Activated CD8-positive, alpha-beta memory T cell treated with anti-CD3 and anti-CD28 coated beads for 4 hours (primary cell): ENCODE measurements at places on chromosomes 16 and 17.
A peak's percentile ranks its signal among the peaks of the same experiment; 100 is the strongest.

DNA sequence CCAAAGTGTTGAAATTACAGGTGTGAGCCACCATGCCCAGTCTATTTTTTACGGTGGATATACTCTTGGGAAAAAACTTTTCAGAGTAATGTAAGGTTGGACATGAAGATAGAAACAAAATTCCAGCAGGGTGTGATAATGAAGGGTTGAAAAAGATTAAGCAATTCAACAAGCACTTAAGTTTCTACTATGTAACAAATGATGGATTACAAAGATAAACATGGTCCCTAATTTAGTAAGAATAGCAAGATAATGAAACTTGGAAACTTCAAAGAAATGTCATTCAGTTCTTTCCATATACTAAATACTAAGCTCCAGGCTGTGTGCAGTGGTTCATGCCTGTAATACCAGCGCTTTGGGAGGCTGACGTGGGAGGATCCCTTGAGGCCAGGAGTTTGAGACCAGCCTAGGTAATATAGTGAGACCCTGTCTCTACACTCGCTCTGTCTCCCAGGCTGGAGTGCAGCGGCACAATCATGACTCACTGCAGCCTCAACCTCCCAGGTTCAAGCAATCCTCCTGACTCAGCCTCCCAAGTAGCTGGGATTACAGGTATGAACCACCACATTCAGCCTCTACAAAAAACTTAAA, 31.0 kb downstream of the PSMD12 start:
- no peak for DNase-seq

DNA sequence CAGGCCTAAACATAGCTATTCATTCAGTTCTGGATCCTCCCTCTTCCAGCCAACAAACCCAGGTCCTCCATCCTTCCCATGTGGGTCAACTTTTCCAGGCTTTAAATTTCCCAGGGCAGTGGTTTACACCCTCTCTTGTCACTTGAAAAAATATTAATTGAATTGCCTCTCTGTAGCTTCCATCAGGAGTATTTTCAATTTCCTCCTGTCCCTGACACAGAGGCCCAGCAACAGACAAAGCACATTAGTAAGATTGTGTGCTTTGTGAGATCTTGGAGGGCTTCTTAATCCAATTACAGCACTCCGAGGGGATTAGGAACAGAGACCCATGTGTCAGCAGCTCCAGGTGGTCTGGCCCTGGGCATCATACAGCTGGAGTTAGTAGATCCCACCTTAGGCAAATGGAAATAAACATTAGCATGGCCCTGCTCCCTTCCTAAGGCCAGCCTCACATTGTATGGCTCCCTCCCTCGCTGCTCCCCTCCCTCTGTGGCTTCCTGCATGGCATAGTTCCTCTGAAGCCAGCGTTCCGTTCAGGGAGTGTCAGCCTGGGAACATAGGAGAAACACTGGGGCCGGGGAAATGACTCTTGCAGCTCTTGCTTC, 132.7 kb upstream of the HSBP1 start:
- no peak for DNase-seq

DNA sequence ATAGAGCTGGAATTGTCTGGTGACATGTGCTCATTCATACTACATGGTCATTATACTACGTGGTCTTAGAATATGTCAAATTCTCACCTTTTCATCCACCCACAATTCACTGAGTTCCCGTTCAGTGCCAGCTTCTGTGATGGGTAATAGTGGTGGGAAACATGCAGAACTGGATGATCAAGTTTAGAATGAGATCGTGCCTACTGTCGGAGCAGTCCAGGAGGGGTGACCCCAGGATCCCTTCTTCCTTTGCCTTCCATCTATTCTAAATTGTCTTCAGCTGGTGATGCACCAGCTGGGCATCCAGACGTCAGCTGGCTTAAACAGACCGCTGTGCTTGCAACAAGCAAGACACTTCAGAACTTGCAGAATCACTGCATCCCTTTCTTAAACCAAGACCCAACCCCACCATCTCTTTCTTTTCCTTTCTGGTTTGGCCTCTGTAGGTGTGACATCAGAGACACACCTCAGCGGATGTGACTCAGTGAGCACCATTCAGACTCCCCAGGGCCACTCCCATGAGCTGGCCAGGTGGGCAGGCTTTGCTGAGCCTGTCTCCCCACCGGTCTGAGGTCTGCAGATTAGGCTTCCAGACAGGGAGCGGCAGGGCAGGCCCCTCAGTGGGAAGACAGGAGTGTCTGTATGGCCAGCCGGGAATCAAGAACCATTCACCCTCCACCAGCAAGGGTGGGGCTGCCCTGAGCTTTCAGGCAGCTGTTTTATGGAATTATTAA, 18.1 kb downstream of the C17orf100 start:
- no peak for DNase-seq

DNA sequence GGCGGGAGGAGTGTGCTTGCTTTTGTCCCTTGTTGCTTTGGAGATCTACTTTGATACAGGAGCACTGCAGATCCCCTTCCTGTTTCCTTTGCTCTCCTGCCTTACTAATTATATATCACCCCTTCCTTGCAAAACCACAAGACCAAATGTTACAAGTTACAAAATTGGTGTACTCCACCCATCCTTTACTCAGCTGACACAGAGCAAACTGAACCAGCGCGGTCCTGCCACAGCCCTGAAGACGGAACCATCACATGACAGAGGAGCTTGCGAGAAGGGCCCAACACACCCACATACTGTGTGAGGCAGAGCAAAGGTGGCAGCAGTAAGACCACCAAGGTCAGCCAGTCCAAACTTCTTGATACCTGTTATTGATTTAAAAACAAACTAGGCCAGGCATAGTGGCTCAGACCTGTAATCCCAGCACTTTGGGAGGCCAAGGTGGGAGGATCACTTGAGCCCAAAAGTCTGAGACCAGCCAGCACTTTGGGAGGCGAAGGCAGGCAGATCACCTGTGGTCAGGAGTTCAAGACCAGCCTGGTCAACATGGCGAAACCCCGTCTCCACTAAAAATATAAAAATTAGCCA, 33.2 kb downstream of the CYTH1 start:
- peak; percentile 65 for DNase-seq

DNA sequence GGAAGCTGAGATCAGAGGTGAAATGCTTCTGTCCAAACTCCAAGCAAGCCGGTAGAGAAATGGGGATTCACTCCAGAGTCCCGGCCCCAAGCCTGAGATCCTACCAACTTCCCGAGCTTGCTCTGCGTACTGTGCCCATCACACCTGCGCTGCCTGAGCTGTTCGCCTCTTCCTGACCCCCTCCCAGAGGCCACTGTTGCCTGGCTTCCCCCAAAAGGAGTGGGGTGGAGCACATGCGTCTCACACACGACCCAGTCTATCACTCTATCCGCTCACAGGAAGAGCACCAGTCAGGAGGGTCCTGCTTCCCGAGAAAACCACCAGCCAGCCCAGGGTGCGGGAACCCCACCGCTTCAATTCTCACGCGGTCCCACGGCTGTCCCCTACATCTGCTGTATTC, 13.5 kb upstream of the C16orf95 start:
- no peak for DNase-seq
